ENCODE measurements at places on chromosomes 3 and 15.

DNA sequence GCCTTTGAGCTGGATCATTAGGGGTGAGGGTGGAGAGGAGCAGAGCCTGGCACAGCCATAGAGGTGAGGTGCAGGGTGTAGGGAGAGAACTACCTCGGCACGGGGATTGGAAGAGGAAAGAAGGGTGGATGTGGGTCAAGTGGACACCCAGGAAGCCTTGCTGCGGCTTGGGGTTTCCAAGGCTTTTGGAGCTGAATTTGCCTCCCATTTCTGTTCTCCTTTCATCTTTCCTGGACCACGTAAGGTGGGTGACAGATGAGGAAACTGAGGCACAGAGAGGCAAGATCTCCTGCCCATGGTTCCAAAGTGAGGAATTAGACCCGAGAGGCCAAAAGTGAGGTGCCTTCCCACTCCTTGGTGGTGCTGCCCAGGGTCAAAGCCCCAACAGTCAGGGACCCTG, 35.4 kb upstream of the SFMBT1 start:
- DNase-seq = no peak

DNA sequence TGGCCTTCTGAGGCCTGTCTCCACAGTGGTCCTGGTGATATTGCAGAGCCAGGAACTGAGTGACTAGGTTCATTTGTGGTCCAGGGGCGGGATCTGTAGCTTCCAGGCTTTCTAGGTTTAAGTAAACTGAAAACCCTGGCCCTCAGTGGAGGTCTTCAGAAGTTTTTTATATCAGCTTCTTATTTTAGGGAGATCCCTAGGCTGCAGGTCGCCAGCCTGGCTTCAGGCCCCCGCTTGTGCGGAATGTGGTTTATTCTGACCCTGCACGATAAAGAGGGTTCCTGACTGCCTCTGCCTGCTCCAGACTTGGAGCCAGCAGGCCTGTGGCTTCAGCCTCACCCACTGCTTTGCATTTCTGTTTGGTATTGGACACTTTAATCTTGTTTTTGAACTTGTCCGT, 133.9 kb upstream of the PLXNA1 start:
- DNase-seq = no peak

DNA sequence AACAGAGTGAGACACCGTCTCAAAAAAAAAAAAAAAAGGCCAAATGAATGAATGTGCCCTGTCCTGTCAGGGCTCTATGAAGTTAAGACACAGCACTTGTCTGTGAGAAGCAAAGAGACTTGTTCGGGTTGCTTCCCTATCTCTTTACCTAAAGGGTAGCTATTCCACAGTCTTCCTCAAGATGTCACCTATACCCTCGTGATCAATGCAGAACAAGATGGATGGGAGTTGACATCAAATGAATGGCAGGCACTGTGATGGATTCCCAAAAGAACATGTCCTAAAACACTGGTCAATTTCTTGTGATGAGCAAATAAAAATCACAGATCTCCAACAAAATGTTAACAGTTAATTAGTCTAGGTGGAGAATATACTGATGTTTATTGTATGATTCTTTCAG, 9.5 kb downstream of the TADA3 start:
- no peak for DNase-seq

- DNase-seq = peak; percentile 69
Observed at GRCh38 chr3:156750191-156750873, 75.8 kb upstream of the LEKR1 start.

DNA sequence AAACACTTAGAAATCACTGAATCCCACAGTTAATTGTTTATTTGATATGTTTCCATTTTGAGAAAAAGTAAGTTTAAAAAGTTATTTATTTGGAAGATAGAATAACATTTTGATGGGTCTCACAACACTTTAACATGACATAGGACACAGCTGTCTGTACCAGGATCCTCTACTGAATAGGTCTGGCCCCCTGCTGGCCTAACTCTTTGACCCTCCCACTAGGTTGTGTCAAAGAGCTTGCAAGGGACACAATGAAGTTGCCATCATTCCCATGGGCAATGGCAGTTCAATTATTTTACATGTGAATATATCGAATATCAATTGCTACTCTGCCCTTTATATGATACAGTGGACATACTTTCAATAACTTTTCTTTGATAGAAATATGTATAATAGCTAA, 138.9 kb downstream of the EPHA3 start:
- DNase-seq = no peak

- no peak for DNase-seq
Observed at GRCh38 chr3:127462111-127462655, 128.3 kb downstream of the TPRA1 start.

GRCh38 chr15:38070778-38071177, 136.3 kb downstream of the TMCO5A start:
- no peak for DNase-seq

GRCh38 chr15:46270481-46271147, 635.8 kb downstream of the SQOR start:
- no peak for DNase-seq
